ENCODE measurements at places on chromosomes 7 and 10. TPM values are rescaled to one million over a fixed set of nuclear protein-coding genes. Genes with fewer than 3 reads are reported as not detected.

The POLR2J2 gene
- polyA plus RNA-seq: 3.8 TPM

DNA sequence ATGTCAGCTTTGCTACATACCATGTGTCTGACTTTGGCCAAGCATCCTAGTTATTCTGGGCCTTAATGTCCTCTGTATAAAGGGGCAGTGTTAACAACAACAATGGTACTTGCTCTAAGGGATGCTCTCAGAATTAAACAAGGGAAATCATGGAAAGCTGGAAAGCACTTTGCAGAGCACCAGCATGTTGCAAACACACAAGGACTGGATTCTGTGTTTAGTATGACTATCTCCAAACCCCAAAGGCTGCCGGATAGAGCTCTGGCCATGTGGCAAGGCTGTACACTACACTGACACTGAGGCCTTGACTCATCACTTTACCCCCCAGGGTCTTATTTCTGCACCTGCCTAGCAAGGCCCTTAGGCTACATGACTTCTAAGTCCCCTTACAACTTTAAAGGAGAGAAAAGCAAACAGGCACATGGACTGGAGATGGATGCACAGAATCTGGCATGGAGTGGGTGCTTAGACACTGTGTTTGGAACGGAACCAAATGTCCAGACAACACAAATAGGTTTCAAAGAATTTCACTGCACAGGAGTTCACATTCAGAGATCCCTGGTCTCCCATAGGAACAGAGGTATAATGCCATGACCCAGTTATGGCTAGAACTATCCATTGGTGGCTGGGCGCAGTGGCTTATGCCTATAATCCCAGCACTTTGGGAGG is 74.6 kb downstream of the FAM13C start:
- DNase-seq: no peak

DNA sequence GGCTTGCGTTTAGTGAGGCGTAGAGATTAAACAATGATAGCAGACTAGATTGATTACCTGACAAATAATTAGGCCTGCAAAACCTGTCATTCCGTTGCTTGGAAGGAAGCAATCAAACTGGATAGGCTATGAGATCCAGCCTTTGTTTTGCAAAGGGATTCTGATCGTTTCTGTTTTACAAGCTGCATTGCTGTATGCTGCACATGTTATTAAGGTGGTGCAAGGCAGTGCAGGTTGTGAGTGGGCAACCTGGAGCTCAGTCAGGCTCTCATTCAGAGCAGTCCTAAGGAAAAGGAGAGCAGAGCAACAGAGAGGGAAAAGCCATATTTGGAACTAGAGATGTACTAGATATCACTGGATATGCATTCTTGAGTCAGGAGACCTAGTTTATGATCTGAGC is 6.9 kb upstream of the NOBOX start:
- no peak for DNase-seq

GRCh38 chr10:62858364-62858763 is 42.2 kb upstream of the EGR2 start:
- DNase-seq: no peak

All from right lung (tissue), 10 donors.